Tibial nerve (tissue), 4 donors: ENCODE measurements at places on chromosomes 7 and 10. TPM values are rescaled to one million over a fixed set of nuclear protein-coding genes. Genes with fewer than 3 reads are reported as not detected.

GRCh38 chr7:28812616-28813015, 145.5 kb downstream of the TRIL start:
- no peaks in the 10 kb centered on the region for H3K36me3 ChIP-seq
- peaks cover 10% of the 10 kb centered on the region for H3K4me1 ChIP-seq
- H3K27ac ChIP-seq, result no peak overlapping the region
- H3K4me3 ChIP-seq, result no peak overlapping the region

GRCh38 chr7:51187941-51188340, 128.7 kb downstream of the COBL start:
- peak overlapping the region; percentile 68 for H3K27ac ChIP-seq
- no peaks in the 10 kb centered on the region for H3K27me3 ChIP-seq
- no peak overlapping the region for H3K4me3 ChIP-seq
- no peaks in the 10 kb centered on the region for H3K36me3 ChIP-seq
- DNase-seq, result no peak

GRCh38 chr10:10961072-10961471, 56.6 kb upstream of the CELF2 start:
- DNase-seq, result no peak
- no peaks in the 10 kb centered on the region for H3K36me3 ChIP-seq

DNA sequence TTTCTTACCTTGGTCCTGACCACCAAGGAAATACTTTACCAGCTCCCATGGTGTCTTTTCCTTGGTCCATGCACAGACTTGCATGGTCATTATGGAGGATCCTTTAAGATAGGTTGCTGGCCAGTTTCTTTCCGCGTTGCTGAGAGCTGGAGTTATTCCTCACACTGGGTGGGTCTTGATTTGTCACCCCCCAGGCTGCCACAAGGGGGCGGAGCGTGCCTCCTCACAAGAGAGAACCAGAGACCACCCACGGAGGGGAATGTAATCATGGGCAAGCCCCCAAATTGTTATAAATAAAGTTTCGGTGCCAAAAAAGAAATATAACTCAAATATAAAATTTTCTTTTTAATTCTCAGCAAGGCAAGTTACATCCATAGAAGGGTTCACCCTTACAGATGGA, 10.5 kb upstream of the TRIM24 start:
- no peak overlapping the region for H3K4me3 ChIP-seq
- H3K36me3 ChIP-seq, result no peaks in the 10 kb centered on the region
- H3K4me1 ChIP-seq, result no peaks in the 10 kb centered on the region
- H3K27ac ChIP-seq, result no peak overlapping the region
- no peaks in the 10 kb centered on the region for H3K27me3 ChIP-seq

- no peak overlapping the region for H3K27ac ChIP-seq
- no peak for DNase-seq
- H3K4me1 ChIP-seq, result no peaks in the 10 kb centered on the region
- no peak overlapping the region for H3K4me3 ChIP-seq
- no peaks in the 10 kb centered on the region for H3K36me3 ChIP-seq
Measured at GRCh38 chr10:94443047-94443446, 40.7 kb downstream of the TBC1D12 start.

DNA sequence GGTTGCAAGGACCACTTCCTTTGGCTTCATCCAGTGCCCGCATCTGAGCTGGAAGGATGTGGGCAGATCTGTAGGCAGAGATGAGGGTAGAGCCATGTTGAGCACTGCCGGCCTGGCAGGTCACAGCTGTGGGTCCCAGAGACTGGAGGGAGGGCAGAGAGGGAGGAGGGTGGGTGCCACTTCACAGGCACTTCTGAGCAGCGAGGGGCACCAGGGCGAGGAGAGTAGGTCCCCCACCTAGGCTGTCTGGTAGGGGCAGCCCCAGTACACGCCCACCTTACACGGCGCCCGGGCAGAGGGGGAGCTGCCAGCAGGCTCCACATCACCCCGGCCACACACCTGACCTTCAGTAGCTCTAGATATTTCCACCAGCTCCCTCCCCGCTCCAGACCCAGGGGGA, 473.0 kb upstream of the FOXK1 start:
- no peaks in the 10 kb centered on the region for H3K27me3 ChIP-seq
- H3K36me3 ChIP-seq, result no peaks in the 10 kb centered on the region
- H3K27ac ChIP-seq, result no peak overlapping the region
- no peak for DNase-seq

DNA sequence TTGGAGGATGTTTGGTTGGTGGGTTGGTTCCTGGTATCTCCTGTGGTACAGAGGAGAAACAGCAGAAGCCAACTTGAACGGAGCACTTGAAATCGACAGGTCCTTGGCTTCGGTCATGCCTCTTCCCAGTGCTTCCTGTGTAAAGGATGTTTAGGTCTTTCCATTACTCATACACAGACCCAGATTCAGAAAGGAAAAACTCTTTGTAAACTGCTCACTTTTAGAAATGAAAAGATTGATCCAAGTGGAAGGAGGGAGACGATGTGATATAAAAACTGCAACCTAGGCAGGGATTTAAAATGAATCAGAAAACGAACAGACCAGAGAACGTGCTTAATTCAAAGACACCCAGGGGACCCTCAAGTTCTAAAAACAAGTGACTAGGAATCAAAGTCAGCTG, 338.4 kb downstream of the GALNT17 start:
- no peak overlapping the region for H3K27ac ChIP-seq
- H3K36me3 ChIP-seq, result peaks cover 5% of the 10 kb centered on the region
- H3K4me3 ChIP-seq, result no peak overlapping the region
- H3K27me3 ChIP-seq, result no peaks in the 10 kb centered on the region
- no peak for DNase-seq
- H3K4me1 ChIP-seq, result no peaks in the 10 kb centered on the region

DNA sequence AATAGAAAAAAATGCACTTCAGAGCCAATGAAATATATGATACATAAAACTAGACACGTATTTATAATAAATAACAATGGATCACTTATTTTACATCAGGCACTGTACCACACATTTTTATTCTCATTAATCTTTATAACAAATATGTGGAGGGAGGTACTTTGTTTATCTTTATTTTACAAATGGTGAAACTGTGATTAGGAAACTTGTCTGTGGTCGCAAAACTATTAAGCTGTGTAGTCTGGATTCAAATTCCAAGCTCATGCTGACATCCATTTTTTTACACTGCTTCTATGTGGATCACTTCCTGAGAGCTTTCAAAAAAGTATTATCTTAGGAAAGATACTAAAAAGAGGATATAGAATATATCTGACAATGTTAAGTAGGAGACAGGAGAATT, 978.6 kb downstream of the SORCS1 start:
- no peak overlapping the region for H3K4me3 ChIP-seq
- H3K36me3 ChIP-seq, result no peaks in the 10 kb centered on the region
- no peaks in the 10 kb centered on the region for H3K4me1 ChIP-seq
- no peak overlapping the region for H3K27ac ChIP-seq

GRCh38 chr7:148915211-148915610, 31.1 kb upstream of the EZH2 start:
- no peaks in the 10 kb centered on the region for H3K4me1 ChIP-seq
- H3K36me3 ChIP-seq, result no peaks in the 10 kb centered on the region
- no peak overlapping the region for H3K4me3 ChIP-seq
- no peak overlapping the region for H3K27ac ChIP-seq

DNA sequence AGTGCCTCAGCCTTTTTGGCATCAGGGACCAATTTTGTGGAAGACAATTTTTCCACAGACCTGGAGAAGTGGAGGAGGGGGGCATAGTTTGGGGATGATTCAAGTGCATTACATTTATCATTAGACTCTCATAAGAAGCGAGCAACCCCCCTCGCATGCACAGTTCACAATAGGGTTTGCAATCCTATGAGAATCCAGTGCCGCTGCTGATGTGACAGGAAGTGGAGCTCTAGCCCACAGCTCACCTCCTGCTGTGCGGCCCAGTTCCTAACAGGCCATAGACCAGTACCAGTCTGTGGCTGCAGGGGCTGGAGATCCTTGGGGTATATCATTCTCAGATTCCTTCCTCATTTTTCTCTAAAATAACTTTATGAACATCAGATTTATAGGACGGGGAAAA, 50.8 kb downstream of the ATAD1 start:
- no peak overlapping the region for H3K27ac ChIP-seq
- H3K4me1 ChIP-seq, result no peaks in the 10 kb centered on the region
- H3K27me3 ChIP-seq, result no peaks in the 10 kb centered on the region
- no peak for DNase-seq
- H3K36me3 ChIP-seq, result peaks cover 57% of the 10 kb centered on the region

METTL27 gene
- total RNA-seq, result not detected

GIMAP4 gene
- 44.1 TPM for total RNA-seq

CCDC3 gene
- 73.2 TPM for total RNA-seq
